ENCODE measurements at places on chromosomes 5 and 9.

- no peak for DNase-seq
Observed at GRCh38 chr5:138229387-138229786, 16.3 kb upstream of the CDC23 start.

GRCh38 chr9:8382266-8382665 is 582.7 kb upstream of the DMAC1 start:
- DNase-seq, result no peak

DNA sequence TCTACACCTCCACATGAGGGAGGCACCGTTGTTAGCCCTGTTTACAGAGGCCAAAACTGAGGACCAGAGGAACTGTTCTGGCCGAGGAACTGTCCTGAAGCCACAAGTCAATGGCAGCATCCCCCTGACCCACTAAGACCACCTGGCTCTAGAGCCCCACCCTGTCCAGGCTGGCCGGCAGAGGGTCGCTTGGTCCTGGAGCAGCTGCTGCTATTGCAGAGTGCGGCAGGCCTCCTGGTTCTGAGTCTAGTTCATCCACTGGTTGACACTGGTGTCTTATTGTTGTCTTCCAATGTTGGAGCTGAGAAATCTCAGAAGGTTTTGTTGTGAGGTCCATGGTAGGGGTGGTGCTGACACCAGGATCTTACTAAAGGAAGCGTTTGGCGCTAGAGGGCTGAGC is 26.6 kb upstream of the ANGPTL2 start:
- DNase-seq, result no peak

DNA sequence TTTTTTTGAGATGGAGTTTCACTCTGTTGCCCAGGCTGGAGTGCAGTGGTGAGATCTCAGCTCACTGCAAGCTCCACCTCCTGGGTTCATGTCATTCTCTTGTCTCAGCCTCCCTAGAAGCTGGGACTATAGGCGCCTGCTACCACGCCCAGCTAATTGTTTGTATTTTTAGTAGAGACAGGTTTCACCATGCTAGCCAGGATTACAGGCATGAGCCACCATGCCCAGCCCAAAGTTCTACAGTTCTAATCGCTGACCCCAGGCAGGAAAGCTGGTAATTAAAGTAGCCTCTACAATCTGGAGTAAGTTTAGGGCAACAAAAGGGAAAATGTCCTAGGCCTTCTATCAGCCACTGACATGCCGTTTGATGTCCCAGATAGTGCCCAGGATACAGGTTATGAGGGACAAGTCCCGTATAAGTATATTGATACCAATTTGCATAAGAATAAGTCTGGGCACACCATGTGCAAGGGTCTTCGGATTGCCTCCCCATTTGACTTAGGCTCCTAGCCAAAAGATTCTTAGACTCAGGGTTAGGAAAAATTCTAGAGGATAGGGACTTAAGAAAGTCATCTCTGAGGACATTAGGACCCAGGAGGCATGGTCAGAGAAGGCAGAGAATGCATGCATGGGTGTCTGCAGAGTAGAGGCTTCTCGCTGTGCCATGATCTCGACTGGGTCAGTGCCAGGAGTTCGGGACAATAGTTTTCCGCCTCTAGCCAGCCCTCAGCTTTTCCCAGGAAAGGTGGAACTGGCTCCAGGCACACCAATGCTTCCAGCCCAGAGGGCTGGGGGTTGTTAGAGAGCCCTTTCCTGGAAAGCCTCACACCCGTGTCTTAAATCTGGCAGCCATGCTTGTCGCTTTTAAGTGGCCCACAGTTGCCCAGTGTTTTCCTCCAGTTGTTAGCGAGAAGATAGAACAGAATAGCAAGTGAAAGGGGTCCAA is 1111.1 kb downstream of the TAF11L14 start:
- DNase-seq, result no peak

GRCh38 chr5:10153808-10154537 is 95.7 kb downstream of the ATPSCKMT start:
- no peak for DNase-seq

Data from GM10248 (cell line).